Fibroblast of skin of left quadriceps (primary cell): ENCODE measurements at places on chromosomes 16 and 17.

DNA sequence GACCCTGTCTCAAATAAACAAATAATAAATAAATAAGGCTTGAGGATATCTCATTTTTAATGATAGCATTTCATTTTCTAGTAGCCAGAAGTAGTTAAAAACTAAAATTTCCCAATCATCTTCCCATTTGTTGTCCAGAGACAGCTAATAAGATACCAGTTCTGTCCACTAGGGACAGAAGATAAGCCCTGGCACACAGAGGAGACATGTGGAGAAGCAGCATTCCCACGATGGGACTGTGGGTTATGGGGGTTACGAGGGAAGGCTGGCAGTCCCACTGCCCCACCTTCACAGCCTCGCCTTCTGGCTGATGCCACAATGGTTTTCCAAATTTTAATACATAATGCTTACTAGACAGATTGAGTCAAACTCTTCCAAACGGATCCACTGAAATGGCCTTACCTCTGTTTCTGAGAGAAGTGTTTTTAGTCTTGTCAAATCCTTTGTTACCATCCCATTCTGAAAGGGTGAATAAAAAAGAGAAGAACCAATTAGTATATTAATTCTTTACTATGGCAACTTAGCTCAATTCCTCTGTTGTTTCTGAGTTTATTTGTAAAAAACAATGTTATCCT lies 44.2 kb downstream of the HELZ start:
- DNase-seq: no peak

DNA sequence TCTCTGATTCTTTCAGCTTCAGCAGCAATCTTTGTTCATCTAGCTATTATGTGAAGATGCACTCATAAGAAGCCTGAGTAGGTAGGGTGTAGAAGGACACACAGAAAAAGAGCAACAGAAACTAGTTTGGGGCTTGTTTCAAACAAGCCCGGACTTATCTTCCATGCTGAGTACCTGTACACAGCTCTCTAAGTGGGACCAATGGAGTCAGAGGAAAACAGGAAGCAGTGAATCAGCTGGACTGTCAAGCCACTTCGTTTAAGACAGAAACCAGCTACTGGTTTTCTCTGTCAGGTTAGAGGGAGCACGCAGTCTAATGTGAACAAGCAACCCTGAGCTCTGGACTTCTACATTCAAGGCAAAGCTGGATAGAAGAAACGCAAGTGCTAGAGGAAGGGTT lies 16.0 kb downstream of the MAP2K6 start:
- DNase-seq: no peak

DNA sequence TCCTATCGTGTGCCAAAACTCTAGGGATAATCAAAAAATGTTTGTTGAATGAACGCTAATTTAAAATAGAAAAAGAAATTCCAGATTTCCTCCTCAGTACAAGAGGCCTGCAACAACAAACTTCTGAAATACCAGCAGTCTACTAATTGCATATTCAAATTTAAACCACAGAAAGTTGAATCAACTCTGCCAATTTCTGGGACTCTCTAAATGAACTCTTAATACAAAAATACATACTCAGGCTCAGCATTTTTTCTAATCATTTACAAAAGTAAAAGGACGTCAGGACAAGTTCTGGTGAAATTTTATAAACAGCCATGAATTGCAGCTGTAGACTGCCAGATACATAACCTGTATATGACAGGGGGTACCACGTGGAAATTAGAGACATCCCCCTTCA lies 49.0 kb downstream of the KANSL1 start:
- DNase-seq: no peak

DNA sequence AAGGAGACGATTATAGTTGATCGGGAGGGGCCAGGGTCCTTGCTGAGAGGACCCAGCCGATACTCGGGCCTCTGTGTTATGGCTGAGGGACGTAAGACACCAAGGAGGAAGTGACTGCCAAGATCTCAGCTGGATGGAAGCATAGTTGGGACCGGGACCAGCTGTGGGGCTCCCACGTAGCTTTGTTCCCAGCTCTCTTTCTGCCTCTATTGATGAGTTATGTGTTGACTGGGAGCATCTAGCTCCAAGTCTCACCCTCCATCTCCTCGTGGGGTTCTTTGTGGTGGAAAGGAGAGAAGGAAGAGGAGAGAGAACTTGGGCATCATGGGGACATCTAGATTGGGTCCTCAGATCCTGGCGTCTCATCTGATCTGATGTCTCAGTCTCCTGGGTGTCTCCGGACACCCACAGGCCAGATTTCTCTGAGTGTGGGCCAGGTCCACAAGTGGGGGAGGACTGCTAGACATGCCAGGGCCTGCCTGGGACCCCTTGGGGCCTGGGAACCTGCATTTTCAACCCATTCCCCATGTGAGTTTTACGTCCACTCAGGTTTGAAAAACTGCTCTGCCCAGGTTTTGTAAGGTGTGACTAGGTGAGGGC lies 1.0 kb downstream of the MGRN1 start:
- no peak for DNase-seq

- DNase-seq: no peak
Measured at GRCh38 chr17:6603744-6604325, 36.7 kb downstream of the KIAA0753 start.

DNA sequence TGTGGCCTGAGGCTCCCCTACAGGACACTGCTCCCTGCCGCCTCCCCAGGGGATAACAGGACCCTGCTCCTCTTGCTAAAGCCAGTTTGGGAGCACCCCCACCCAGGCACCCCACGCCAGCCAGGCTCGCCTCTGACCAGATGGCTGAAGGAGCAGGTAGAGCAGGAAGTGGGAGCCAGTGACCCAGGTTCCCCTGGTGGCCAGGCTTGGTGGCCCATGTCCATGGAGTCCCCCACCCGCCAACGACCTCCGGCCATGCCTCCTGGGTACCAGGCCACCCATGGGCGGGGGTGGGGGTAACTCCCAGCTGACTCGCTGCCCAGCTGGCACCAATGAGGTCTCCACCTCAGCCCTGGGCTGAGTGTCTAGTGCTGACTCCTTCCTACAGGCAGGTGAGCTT lies 10.0 kb downstream of the BCAR1 start:
- no peak for DNase-seq
